ENCODE measurements at places on chromosomes 7 and 10.

DNA sequence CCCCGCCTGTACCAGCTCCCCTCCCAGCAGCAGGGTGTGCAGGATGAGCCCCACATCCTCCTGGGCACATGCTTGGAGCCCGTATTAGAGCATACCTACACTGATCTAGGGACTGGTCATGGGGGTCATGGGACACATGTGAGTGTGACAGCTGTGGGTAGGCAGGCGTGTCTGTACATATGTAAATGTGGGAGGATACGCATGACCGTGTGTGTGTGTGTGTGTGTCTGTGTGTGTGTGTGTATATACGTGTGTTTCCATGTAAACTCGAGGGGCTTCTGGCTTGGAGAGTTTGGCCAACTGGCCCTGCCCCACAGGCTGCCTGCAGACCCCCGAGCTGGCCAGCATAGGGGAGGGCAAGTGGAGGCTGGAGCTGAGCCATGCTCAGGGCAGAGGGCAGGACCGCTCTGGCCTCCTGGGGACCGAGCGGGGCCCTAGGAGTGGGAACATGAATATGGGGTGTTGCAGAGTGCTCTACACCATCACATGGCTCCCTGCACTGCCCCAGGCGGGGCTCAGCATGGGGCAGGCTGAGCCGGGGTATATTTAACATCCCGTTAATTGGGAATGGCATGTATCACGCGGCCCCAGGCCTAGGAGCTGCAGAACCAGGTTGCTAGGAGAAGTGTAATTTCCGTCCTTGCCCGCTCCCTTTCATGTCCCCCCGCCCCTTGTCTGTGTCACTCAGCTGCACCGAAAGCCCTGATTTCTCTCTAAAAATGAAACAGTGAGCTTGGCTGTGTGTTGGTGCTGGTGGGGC is 152.7 kb upstream of the PCBD1 start:
- no peak for DNase-seq

- no peak for DNase-seq
These were observed 48.6 kb downstream of the C10orf90 start for GRCh38 chr10:126621846-126622245.

DNA sequence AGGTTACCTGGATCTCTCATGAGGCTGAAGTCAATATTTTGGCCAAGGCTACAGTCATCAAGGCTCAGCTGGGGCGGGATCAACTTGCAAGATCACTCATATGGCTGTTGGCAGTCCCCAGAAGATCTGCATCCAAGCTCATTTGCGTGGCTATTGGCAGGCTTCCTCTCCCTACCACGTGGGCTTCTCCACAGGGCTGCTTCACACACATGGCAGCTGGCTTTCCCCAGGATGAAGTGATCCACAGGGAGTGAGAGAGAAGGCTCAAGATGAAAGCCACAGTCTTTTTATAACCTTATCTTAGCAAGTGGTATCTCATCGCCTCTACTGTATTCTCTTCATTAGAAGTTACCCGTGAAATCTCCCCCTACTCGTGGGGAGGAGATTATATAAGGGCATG is 167.4 kb downstream of the TMEM26 start:
- no peak for DNase-seq

GRCh38 chr7:77823787-77824186 is 25.2 kb downstream of the PHTF2 start:
- no peak for DNase-seq
